GM13977 (cell line): ENCODE measurements at places on chromosomes 12 and 14.
A peak's percentile ranks its signal among the peaks of the same experiment; 100 is the strongest.

GRCh38 chr14:22105624-22106006 is 432.0 kb upstream of the OR4E1 start:
- DNase-seq: no peak

GRCh38 chr14:29868000-29868399 is 59.6 kb downstream of the PRKD1 start:
- DNase-seq: no peak

GRCh38 chr12:7180685-7181084 is 8.8 kb upstream of the PEX5 start:
- no peak for DNase-seq

DNA sequence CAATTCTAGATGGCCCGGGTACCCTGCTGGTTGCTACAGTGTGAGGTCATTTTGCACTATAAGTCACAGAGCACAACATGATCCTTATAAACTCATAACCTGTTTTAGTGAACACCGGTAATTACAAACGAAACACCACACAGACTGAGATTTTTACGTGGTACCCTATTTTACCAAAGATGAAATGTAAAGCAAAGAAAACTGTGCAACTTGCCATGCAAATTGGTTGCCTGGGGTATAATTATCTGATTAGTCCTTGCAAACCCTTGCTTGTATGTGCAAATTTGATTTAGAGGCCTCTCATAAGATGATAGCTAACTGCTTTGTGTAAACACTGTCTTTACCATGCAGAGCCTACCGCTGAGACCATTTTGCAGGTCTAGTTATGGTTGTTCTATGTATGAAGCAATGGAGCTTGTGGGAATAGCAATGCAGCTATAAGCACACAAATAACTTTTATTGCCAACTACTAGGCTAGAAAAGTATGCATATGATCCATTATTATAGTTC is 372.1 kb upstream of the FAR2 start:
- DNase-seq: no peak

GRCh38 chr14:95525999-95526398 is 8.9 kb upstream of the GLRX5 start:
- DNase-seq: no peak

DNA sequence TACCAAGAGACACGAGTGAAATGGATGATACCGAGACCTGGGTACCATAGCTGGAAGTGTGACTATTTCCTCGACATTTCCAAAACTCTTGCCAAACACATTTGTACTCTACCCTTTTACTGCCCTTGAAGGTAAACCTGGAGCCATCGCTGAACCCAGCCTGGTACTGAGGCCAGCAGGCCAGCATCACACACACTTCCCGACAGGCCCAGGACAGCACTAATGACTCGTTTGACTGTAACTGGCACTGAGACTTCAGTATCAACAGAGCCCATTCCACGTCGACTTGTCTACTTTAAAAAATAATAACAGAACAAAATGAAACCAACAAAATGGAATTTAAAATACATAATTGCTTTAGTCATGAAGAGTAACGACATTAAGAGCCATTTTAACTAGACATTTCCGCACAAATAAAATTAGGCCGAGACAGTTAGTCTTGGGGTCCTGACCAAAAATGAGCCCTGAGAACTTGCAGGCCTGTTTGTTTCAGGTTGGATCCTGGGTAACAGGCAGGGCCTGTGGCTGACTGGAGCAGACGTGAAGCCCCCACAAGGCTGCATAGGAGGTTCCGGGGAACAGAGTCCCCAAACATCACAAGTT is 94.3 kb downstream of the RIMBP2 start:
- DNase-seq: no peak

DNA sequence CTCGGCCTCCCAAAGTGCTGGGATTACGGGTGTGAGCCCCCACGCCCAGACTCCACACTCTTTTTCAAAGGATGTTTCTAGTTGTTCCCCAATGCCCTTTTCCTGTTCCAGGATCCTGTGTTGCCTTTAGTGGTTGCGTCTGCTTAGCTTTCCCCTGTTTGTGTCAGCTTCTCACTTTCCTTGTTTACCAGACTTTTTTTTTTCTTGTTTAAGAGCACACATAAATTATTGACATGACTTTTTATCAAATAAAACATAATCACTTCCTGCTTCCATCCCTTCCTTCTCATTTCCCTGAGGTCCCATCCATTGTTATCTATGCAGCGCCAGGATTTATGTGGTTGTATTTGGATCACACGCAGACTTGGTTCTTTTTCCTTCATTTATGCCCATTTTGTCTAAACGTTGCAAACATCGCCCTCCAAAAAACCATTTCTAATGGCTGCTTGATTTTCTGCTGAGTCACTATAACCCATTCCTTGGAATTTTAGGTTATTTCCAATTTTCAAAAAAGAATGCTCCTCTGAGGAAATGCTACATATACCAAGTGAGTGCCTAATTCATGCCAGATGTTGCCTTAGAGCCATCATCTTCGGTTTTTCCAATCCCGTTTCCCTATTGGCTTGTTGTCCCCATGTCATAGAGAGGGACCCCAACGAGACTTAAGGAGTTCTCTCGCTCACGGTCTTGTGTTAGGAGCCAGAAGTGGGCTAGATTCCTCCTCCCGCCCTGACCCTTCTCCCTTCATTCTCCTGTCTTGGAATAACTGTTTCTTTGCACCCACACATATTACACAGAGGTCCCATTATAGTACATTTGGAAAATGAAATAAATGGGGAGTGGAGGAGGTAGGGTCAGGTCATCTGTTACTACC is 13.5 kb upstream of the CYP46A1 start:
- DNase-seq: no peak

DNA sequence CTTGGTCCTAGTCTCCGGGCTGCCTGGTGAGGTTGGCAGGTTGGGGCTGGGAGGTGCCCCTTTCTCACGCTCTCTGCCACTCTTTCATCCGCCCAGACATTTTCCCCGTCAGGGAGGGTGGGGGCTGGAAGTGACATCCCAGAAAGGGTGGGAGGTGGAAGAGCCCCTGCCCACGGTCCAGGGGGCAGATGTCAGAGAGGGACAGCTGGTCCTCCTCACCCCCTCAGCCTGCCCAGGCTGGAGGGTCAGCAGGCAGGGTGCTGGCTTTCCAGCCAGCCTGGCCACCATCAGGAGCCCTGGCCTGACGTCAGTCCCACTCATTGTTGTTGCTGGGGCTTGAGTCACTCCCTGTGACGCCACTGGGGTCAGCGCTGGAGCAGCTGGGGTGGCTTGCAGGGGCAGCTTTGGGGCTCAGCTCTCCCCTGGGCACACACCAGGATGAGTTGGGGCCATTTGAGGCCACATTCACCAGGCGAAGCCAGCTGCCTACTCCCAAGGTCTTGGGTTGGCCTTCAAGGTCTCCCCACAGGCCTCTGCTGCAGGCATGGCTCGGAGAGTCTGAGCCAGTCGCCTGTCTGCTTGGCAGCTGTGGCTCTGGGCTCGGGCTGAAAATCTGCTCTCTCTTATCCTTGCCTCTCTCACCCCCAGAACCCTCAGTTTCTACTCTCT is 5.7 kb upstream of the ATG101 start:
- DNase-seq: no peak

DNA sequence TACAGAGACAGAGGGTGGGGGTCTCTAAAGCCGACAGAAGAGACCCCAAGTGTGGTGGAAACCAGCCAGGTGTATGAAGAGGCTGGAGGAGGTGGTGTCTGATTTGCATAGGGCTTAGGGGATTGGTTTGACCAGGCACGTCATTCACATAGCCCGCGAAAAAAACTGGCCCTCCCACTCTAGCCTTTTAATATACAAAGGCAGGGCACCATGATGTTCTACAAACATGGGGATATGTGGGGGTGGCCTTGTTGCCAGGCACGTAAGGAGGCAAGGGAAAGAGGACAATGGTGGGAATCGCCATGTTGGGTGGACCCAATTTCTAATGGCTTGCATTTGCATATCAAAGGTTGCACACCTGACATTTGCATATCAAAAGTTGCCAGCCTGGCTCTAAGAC is 13.2 kb downstream of the LALBA start:
- no peak for DNase-seq

DNA sequence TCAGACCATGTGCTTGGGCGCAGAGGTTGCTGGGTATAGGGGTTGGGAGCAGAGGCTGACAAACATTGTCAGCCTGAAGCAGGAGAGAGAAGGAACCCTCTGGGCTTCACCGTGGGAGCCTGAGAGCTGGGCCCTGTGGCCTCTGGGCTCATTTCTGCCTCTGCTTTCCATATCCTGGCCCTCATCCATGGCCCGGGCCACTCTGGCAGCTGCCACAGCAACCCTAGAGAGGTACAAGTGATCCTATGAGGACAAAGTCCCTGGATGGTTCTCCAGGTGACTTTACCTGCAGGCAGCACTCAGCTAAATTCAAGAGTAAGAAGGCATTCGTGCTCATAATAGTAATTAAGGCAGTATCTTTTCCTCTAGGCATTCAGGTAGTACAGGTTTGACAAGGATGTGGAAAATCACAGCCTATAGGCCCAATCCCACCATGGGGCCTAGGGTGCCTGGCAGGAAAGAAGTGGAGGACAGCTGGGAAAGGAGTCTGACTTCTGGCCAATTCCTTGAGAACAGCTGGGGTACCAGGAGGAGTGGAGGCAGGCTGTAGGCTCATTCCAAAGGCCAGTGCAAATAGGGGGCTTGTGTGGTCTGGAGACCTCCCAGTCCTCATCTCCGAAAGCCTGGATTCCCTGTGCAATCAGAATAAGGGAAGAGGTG is 3.6 kb upstream of the TTC7B start:
- no peak for DNase-seq

DNA sequence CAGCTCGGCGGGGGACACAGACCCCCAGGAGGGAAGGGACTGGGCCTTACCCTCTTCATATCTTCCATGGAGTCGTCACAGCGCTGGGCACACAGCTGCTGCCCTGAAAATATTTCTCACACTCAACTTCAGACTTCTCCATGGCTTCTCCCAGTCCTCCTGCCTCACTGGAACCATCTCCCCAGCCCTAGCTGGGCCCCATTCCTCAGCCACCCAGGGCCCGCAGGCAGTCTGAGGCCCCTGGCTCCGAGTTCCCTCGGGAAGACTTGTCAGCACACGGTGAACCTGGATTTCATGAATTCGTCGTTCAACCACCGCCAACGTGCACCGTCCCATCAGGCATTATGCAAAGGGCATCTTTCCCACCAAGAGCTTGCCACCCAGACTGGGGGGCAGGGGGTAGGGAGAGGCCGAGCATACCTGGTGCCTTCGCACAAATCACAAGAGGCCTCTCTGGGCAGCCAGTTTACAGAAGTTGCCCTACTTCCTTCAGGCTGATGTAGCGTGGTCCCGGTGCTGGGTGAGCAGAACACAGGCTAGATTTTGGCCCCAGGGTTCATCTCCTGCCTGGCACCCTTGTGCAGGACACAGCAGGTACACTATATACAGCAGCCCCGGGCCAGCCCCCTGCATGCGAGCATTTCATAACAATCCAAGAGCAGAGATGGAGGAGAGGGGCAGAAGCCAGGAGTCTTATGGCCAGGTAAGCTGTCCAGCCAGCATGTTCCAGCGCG is 44.2 kb downstream of the LTBP2 start:
- no peak for DNase-seq

DNA sequence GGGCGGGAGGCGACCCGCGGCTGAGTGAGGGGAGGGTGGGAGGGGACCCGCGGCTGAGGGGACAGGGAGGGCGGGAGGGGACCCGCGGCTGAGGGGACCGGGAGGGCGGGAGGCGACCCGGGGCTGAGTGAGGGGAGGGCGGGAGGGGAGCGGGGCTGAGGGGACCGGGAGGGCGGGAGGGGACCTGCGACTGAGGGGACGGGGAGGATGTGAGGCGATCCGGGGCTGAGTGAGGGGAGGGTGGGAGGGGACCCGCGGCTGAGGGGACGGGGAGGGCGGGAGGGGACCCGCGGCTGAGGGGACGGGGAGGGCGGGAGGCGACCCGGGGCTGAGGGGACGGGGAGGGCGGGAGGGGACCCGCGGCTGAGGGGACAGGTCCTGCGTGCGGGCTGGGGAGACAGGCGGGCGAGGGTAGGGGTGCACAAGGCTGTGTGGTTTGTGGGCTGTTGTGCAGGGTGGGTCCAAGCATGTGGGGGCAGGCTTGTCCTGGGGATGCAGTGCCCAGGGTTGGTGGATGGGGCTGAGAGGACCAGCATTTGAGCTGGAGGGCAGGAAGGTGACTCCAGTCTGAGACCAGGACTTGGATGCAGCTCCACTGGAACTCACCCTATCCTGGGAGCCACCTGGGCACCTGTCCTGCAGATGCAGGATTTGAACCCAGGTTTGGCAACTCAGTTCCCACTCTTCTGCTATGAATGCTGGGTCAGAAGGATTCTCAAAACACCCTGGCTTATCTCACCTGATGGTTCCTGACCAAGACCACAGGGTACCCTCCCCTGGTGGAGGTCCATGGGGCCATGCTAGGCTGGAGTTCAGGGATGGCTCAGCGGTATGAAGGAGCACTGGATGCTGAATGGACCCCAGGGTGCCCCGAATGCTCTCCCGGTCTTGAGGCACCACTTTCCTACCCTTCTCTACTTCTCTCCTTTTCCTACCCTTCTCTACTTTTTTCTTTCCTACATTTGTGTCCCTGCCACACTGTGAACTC is 9.4 kb downstream of the PLD4 start:
- peak; percentile 23 for DNase-seq

GRCh38 chr12:49917788-49918173 is 14.1 kb upstream of the FAIM2 start:
- DNase-seq: no peak

- peak; percentile 77 for DNase-seq
Measured at GRCh38 chr12:132084621-132085290, 59.4 kb downstream of the DDX51 start.

DNA sequence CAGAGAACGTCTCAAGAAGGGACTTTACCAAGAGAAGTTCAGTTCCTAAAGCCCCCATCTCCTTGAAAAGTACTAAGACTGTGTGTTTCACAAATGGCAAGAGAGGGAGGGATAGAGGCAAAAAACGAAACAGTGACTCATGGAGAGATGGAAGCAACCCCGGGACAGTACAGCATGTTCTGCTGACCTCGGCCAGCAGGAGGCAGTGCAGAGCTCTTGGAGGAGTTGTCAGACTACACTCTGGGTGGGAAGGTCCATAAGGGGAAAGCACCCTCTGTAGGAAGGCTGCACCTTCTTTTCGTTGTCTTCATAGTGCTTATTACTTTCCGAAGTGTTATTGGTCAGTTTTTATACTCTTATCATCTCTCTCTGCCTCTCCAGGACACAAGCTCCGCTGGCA is 525.2 kb upstream of the CCDC196 start:
- DNase-seq: peak; percentile 53

GRCh38 chr12:95820096-95820703 is 29.6 kb upstream of the NTN4 start:
- peak; percentile 10 for DNase-seq

- no peak for DNase-seq
Measured at GRCh38 chr12:104686196-104686595, 229.4 kb downstream of the CHST11 start.

DNA sequence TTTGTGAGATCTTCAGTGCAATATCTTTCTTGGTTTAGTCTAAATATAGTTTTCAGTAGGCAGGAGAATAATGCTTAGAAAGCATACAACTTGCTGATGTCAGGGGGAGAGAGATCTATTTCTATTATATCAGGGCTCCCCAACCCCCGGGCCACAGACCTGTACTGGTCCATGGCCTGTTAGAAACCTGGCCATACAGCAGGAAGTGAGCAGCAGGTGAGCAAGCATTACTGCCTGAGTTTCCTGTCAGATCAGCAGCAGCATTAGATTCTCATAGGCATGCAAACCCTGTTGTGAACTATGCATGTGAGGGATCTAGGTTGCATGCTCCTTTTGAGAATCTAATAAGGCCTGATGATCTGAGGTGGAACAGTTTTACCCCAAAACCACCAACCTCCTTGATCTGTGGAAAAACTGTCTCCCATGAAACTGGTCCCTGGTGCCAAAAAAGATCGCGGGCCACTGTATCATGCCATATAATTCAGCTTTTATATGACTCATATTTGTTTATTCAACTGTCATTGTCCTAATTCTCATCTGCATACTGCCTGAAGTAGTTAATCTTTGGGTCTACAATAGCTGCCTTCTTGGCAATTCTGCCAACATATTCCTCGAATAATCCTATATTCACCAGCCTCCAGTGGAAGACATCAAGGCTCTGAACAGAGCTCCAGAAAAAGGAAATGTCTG is 163.6 kb upstream of the DYRK2 start:
- DNase-seq: no peak
